ENCODE measurements at places on chromosomes 6 and 20.

DNA sequence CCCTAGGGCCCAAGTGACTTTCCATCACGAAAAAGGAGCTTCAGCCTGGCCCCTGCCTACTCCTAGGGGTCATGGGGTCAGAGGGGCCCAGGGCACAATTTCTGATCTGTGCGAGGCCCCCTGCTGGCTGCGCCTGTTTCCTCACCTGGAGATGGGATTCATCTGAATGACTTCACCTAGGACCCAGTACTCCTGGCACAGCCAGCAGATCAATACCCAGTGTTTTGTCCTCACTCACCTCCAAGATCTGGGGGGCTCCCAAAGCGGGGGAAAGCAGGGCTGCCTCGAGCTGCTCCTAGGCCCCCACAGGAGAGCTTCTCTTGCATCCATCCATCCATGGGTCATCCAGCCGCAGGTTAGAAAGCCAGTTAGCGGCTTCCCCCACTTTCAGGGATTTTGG lies 33.8 kb downstream of the CD40 start:
- DNase-seq, result no peak

DNA sequence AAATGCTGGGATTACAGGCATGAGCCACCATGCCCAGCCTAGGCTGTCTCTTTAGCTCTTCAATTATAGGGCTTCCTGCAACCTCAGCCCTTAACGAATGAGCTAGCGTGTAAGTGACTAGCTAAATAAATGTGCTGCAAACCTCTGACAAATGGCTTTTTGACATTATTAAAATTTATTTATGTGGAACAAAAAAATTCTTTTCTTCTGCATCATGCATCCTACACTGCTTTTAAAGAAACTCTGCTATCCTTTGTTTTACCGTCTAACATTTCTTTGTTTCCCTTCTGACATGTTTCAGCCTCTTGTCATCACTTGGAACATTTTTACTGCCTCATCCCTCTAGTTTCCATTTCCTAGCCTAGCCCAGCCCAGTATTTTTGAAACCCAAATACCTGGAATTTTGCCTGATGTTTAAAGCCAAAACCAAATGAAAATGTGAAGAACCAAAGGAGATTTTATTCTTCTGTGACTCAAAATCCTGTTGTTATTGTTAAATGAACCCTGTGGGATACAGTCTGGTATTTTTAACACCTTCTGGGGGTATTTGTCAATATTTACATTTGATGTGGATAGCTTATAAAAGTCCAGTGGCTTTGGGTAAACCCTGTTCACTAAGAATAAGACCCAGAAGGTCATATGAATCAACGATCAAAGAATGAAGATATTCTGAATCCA lies 9.5 kb downstream of the NT5E start:
- peak; percentile 75 for DNase-seq

- DNase-seq, result no peak
Measured at GRCh38 chr6:134233180-134233955, 84.5 kb downstream of the SGK1 start.

DNA sequence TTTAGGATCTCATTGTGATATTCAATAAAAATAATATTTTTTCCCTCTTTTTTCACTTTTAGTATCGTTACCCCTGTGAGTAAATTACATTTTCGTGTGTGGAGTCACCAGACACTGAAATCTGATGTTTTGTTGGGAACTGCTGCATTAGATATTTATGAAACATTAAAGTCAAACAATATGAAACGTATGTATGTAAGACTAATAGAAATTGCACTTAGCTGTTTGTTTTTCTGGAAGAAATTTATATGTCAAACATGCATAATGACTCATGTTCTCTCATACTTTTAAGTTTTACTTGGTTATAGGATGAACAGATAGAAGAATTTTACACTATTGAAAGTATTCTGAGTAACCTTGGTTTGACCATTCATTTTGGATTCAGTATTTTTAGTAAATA lies 49.4 kb downstream of the ITCH start:
- no peak for DNase-seq

- DNase-seq, result no peak
Measured at GRCh38 chr6:125835221-125835744, 44.5 kb downstream of the NCOA7 start.

DNA sequence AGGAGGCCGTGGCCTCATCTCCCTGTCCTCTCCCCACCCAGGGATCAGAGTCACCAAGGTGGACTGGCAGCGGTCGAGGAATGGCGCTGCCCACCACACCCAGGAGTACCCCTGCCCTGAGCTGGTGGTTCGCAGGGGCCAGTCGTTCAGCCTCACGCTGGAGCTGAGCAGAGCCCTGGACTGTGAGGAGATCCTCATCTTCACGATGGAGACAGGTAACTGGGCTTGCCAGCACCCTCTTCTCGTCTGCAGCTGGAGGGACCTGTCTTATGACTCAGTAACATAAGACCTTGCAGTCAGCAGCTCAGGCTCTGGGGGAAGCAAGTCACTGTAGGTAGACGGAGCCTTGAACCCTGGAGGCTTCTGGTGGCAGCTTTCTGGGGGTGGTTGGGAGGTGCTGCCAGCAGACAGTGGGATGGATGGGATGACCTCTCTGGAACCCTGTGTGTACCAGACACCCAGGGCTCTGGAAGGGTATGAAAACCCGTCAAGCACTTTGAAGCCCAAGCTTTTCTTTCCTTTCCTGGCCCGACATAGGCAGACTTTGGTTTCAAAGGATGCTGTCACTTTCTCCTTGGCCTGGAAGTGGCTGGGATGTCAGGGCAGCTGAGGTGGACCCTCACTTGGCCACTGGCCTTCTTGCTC lies 13.8 kb downstream of the TGM6 start:
- DNase-seq, result no peak

DNA sequence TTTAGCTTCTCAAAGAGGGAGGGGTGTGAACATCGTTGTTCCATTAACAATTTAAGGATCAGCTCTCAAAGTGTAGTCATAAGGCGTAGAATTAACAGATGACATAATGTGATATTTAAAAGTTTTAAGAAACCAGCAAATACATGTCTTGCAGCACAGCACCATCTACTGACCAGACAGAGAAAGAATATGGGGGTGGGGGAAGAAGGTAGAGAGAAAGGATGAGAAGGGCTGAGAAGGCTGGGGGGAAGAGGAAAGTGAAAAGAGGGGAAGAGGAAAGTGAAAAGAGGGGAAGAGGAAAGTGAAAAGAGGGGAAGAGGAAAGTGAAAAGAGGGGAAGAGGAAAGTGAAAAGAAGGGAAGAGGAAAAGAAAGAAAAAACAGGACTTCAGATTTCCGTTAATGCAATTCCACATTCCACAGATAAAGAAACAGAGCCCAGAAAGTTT lies 80.9 kb downstream of the HAO1 start:
- DNase-seq, result peak; percentile 49

DNA sequence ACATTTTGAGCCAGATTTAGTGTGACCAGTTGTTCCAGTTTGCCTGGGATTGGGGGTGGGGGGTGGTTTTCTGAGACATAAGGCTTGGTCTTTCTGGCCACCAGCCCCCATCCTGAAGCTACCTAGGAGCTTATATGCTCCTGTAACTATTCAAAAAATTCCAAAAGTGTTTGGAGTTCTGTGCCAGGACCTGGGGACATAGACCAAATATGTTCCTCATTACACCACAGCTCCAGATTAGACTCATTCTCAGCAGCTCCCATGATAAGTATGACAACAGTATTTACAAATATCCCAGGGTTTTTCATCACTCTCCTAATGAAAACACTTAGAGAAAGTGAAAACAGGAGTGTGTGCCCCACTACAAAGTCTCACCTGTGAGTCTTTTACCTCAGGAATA lies 37.8 kb upstream of the RNF144B start:
- DNase-seq, result no peak

DNA sequence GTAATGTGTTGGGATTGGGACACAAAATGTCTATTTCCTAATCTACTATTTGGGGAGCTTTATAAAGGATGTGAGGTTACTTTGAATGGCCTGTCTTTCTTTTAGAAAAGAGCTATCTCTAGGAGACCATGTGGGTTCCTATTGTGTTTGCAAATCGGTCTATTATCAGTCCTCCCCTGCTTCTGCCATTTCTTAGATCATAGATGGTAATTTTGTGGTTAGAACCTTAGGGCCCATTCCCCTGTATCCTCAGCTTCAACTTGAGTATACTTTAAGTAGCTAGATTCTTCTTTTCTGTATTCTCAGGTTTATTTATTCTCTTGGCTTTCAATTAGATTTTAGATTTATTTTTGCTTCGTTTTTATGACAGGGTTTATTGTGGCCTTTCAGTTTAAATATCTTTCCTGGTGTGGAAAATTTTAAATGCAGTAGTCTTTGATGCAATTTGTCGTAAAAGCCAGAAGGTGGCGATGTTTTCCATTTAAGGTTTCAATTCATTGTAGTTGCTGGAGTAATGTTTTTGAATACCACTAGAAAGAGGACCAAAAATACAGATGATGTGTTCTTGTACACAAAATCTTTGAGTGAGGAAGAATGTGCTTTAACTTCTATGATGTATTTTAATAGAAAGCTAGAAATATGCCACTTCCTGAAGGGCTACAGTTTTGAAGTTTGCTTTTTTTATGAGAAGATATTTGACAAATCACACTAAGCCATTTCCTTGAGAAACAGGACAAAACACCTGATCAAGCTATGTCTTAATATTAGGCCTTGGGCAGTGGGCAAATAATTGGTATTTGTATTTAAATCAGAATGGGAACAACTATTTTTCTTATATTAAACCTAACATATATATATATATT lies 20.3 kb downstream of the TBPL1 start:
- DNase-seq, result peak; percentile 32

DNA sequence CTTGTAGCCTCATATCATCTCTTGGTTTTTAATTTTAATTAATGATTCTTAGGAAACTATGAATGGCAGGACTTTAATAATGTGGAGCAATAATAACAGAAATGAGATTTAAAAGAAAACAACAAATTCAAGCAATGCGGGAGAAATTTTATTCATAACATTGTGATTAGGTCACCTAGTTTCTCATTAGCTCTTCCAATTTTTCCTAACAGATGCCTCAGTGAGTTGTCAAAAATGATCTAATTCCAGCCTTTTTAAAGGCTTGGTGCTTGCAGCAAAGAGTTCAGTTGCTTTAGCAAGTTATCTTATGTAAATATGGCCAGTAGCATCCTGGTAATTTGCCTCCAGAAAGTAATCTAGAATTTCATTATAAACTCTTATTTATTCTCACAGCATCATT lies 20.4 kb downstream of the PDE7B start:
- no peak for DNase-seq

GRCh38 chr20:58005581-58006345 lies 222.7 kb downstream of the ANKRD60 start:
- DNase-seq, result no peak

GRCh38 chr6:28751963-28752350 lies 171.8 kb downstream of the TRIM27 start:
- DNase-seq, result no peak

GRCh38 chr6:167493976-167494697 lies 169.3 kb downstream of the TTLL2 start:
- DNase-seq, result peak; percentile 71

DNA sequence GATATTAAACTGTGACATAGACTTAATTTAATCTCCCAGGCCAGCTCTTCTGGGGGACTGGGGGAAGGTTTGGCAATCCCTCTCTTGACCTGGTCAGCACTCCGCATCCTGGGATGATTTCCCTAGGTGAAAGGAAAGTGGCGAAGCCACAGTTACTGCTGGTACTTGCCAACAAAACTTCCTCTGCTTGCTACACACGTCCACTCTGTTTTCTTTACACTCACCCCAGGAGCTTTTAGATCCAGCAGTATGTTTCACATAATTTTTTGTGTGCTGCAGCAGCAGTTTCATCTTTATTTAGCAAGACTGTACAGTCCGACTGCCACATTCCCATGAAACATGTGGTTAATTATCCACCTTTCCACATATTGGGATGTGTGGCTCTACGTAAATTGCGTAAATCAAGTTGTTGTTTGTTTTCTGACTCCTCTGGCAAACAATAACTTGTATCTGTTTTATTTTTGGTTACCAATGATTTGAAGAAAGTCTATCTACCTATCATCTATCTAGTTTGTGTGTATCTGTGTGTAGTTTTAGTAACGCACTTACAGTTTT lies 284.0 kb downstream of the PHF3 start:
- no peak for DNase-seq

DNA sequence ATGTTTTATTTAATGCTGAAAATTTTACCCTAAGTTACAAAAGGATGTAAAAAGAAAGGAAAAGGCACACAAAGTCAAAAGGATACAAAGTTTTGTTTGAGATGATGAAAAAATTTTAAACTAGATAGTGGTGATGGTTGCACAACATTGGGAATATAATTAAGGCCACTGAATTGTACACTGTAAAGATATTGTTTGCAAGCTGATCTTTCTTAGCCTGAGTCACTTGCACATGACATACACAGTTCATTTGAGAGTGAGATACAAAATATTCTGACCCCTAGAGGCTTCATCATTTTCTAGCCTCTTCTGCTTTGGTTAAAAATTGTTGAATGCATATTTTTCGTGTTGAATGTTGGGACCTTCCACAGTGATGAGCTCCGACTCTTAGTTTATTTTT lies 462.6 kb downstream of the HDGFL1 start:
- no peak for DNase-seq

DNA sequence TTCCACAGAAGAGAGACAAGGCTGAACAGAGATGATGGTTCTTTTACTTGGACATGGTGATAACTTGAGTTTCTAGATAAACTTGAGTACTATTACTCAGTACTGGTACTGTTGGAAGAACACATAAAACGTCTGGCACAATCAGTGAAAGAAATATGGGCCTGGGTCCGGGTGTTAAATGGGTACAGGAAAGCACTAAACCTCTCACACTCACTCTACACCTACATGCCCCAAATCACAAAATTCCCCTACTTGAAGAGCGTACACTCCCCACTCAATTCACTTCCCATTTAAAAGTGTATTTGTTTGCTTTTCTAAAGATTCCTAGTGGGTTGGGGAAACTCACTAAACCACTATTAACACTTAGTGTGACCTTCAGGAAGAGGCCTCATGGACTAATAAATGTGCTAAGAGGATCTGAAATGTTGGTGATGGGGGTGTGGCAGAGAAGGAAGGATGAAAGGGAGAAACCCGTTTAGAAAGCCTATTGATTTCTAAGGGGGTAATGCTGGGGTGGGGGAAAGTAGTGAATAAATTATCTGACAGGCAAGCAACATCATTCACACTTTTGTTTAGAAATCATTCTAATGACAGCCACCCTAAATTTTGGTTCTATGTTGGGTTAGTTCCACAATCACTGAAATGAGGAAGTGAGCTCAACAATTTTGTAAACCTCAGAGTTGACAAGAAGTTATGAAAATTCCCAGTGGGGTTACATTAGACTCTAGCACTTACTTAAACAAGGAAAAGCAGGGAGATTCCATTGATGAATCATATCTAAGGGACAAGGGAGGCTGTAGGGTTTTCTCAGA lies 222.6 kb upstream of the MARCKS start:
- DNase-seq, result no peak

Data from hindlimb muscle (tissue), 1 donor.